ENCODE measurements at places on chromosomes 3 and 15. TPM values are rescaled to one million over a fixed set of nuclear protein-coding genes. Genes with fewer than 3 reads are reported as not detected.

GRCh38 chr3:174125267-174125824 is 727.8 kb downstream of the NLGN1 start:
- no peaks in the 10 kb centered on the region for H3K27me3 ChIP-seq
- no peak overlapping the region for H3K27ac ChIP-seq
- no peaks in the 10 kb centered on the region for H3K4me1 ChIP-seq
- no peak for DNase-seq

GRCh38 chr3:184261854-184262763 is 756 bp upstream of the CAMK2N2 start:
- DNase-seq: peak; percentile 22
- peaks cover 45% of the 10 kb centered on the region for H3K27me3 ChIP-seq
- peak overlapping the region; percentile 78 for H3K4me3 ChIP-seq
- peak overlapping the region; percentile 0 for H3K27ac ChIP-seq

DNA sequence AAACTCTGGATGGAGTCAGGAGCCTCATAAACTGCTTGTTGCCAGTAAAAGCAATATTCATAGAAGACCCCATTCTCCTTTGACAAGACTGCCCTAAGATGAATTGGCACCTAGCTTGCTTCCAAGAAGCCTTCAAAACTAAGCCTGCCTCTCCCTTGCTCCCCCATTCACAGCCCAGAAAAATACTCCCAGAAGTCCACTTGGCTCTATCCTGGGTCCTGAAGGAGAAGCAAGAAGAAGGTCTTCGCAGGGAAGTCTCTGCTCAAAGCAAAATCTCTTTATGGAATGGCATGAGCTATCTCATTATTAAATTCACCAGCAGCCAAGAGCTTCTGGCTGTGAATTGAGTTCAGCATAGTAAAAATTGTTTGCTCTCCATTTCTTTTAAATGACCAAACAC is 230.2 kb upstream of the ARRDC4 start:
- H3K4me3 ChIP-seq: no peak overlapping the region
- no peaks in the 10 kb centered on the region for H3K36me3 ChIP-seq
- H3K27ac ChIP-seq: no peak overlapping the region
- no peak for DNase-seq
- H3K4me1 ChIP-seq: no peaks in the 10 kb centered on the region

- H3K4me3 ChIP-seq: no peak overlapping the region
- no peaks in the 10 kb centered on the region for H3K4me1 ChIP-seq
- no peak overlapping the region for H3K27ac ChIP-seq
These were observed 214.3 kb downstream of the OXSM start for GRCh38 chr3:26004172-26004571.

GRCh38 chr3:136909187-136909586 is 47.2 kb downstream of the NCK1 start:
- no peak overlapping the region for H3K4me3 ChIP-seq
- DNase-seq: no peak
- no peak overlapping the region for H3K27ac ChIP-seq
- no peaks in the 10 kb centered on the region for H3K27me3 ChIP-seq

The ZNF501 gene
- 3.6 TPM for total RNA-seq

- H3K4me3 ChIP-seq: no peak overlapping the region
- no peaks in the 10 kb centered on the region for H3K4me1 ChIP-seq
- DNase-seq: no peak
These were observed 11.8 kb upstream of the TLE3 start for GRCh38 chr15:70109531-70109930.

The DNAH12 gene
- 0.10 TPM for total RNA-seq

The CADM2 gene
- total RNA-seq: not detected

GRCh38 chr15:80694611-80695098 is 455 bp upstream of the ABHD17C start:
- H3K27ac ChIP-seq: peak overlapping the region; percentile 82
- peaks cover 29% of the 10 kb centered on the region for H3K27me3 ChIP-seq
- peak overlapping the region; percentile 79 for H3K4me3 ChIP-seq
- no peaks in the 10 kb centered on the region for H3K36me3 ChIP-seq
- DNase-seq: peak; percentile 30
- peaks cover 18% of the 10 kb centered on the region for H3K4me1 ChIP-seq

DNA sequence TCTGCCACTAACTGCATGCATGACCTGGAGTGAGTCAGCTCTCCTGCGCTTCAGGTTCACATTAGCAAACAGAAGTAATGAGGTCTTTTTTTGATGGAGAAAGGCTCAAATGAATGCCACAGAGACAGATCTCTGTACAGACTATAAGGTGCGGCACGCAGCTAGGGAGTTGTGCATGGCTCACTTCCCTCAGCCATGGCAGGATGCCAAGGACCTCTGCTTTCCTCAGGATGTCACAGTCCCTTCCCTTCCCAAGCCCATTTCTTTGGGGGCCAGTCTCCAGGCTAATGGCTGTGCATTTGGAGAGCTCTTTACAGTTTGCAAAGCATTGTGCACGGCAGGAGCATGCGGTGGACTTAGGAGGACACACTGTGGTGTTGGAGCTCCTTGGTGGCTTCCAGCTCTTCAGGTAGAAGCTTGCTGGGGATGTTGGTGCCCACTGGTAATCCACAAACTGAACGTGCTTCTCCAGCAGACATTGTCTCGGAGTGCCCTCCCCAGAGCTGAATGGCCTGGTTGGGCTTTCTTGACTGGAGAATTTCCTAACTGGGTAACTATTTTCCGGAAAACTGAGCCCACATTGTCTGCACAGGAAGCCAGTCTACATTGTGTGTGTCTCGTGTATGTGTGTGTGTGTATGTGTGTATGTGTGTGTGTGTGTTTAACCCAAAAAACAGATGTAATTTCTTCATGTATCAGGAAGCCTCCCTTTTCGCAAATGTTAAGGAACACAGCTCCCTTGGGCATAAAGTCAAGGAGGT is 172.5 kb upstream of the TLE3 start:
- no peaks in the 10 kb centered on the region for H3K36me3 ChIP-seq
- H3K27ac ChIP-seq: no peak overlapping the region
- DNase-seq: no peak
- H3K27me3 ChIP-seq: peaks cover 31% of the 10 kb centered on the region

DNA sequence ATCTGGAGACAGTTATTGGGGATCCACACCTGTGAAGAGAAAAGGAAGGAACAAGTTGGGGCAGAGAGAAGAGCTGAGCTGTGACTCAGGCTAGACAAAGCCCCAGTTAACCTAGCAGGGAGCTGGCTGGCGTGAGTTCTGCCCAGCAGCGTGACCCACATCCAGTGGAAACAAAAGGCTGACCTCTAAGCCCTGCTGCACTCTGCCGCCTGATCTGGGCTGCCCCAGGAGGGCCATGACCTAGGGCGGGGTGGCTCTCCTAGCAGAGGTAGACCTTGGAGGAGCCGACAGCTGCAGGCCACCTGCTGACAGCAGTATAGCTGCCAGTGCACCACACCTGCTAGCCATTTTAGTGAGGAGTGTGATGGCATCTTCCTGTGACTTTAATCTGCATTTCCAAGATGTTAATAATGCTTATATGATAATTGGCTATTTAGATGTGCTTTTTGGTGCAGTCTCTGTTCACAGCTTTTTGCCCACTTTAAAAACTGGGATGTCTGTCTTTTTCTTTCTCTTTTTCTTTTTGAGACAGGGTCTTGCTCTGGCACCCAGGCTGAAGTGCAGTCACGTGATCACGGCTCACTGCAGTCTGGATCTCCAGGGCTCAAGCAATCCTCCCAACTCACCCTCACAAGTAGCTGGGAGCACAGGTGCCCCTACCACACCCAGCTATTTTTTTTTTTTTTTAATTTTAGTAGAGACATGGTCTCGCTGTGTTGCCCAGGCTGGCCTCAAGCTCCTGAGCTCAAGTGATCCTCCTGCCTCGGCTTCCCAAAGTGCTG is 78.1 kb downstream of the LSM3 start:
- H3K4me1 ChIP-seq: no peaks in the 10 kb centered on the region
- no peak overlapping the region for H3K27ac ChIP-seq
- H3K36me3 ChIP-seq: no peaks in the 10 kb centered on the region
- H3K4me3 ChIP-seq: no peak overlapping the region
- DNase-seq: no peak

GRCh38 chr3:28903171-28903601 is 377.7 kb upstream of the RBMS3 start:
- DNase-seq: no peak
- H3K4me3 ChIP-seq: no peak overlapping the region
- no peak overlapping the region for H3K27ac ChIP-seq
- H3K27me3 ChIP-seq: no peaks in the 10 kb centered on the region

DNA sequence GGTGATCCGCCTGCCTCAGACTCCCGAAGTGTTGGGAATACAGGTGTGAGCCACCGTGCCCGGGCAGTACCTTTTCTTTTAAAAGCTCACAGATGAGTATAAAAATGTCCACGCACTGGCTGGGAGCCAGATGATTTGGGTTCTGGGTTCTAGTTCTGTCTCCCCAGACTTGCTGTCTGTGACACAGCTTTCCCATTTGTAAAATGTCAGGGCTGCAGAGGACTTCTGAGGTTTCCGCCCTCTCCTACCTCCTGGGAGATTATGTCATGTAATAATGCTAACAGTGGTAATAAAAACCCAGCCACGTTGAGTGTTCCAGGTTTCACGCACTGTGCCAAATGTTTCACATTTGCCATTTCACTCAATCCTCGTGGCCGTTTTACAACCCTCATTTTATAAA is 1.3 kb upstream of the PPP4R2 start:
- peaks cover 25% of the 10 kb centered on the region for H3K36me3 ChIP-seq
- peak overlapping the region; percentile 45 for H3K4me3 ChIP-seq
- H3K27me3 ChIP-seq: no peaks in the 10 kb centered on the region

The SLC22A14 gene
- not detected for total RNA-seq

The P2RY14 gene
- total RNA-seq: 0.27 TPM

- H3K4me1 ChIP-seq: no peaks in the 10 kb centered on the region
- no peak for DNase-seq
- H3K27me3 ChIP-seq: peaks cover 2% of the 10 kb centered on the region
These were observed 8.5 kb downstream of the HTR3D start for GRCh38 chr3:184040010-184040409.

DNA sequence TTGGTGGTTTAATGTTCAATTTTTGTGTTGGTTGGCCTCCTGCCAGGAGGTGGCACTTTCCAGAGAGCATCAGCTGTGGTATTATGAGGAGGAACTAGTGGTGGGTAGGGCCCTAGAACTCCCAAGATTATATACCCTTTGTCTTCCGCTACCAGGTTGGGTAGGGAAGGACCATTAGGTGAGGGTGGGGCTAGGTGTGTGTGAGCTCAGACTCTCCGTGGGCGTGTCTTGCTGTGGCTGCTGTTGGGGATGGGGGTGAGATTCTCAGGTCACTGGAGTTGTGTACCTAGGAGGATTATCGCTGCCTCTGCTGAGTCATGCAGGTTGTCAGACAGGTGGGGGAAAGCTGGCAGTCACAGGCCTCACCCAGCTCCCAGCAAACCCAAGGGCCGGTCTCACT is 187.1 kb downstream of the DPH6 start:
- no peak for DNase-seq
- H3K27me3 ChIP-seq: no peaks in the 10 kb centered on the region
- no peaks in the 10 kb centered on the region for H3K36me3 ChIP-seq
- H3K4me1 ChIP-seq: no peaks in the 10 kb centered on the region
- H3K27ac ChIP-seq: no peak overlapping the region
- no peak overlapping the region for H3K4me3 ChIP-seq

GRCh38 chr3:58055314-58055713 is 47.1 kb downstream of the FLNB start:
- no peaks in the 10 kb centered on the region for H3K27me3 ChIP-seq
- DNase-seq: no peak
- H3K4me3 ChIP-seq: no peak overlapping the region
- no peaks in the 10 kb centered on the region for H3K36me3 ChIP-seq
- H3K27ac ChIP-seq: no peak overlapping the region
- peaks cover 7% of the 10 kb centered on the region for H3K4me1 ChIP-seq

Data from activated CD4-positive, alpha-beta T cell treated with anti-CD3 and anti-CD28 coated beads, Interleukin-2, amount 10 ng/mL, durations not matched to agents 7 days and 5 days (primary cell).